NCI-H2227 treated with DMSO at 0.1 percent for 48 hours (cell line): ENCODE measurements at places on chromosomes 2 and 18.

DNA sequence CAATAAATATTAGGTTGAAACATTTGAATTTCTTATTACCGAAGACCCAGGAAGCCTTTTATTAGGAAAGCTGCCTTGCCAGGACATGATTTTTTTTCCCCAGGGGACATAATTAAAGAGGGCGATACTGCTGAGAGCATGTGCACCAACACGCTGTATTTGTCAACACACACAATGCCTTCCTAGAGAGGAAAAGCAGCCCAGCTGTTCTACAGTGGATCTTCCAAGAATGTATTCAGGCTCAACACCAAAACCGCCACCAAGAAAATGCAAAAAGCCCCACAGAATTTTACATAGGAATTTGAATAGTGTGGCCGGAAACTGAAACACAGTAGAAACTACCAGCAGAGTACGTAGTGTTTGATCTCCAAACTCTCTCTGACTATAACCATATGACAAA, 320.4 kb downstream of the DLGAP1 start:
- DNase-seq = no peak

GRCh38 chr2:162890690-162891311, 52.2 kb upstream of the KCNH7 start:
- peak; percentile 67 for DNase-seq

DNA sequence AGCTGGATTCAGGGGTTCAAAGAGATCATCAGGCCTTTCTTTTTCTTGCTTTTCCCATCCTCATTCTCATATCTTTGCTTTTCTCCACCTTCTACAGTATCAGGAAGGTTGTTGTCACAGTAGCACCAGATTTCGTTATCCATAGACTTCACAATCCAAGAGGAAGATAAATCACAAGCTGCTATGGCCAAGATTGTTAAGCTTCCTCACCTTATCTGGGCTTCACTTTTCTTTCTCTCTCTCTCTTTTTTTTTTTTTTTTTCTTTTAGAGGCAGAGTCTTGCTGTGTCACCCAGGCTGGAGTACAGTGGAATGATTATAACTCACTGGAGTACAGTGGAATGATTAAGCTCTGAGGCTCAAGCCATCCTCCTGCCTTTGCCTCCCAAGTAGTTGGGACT, 93.5 kb downstream of the TTC27 start:
- no peak for DNase-seq

DNA sequence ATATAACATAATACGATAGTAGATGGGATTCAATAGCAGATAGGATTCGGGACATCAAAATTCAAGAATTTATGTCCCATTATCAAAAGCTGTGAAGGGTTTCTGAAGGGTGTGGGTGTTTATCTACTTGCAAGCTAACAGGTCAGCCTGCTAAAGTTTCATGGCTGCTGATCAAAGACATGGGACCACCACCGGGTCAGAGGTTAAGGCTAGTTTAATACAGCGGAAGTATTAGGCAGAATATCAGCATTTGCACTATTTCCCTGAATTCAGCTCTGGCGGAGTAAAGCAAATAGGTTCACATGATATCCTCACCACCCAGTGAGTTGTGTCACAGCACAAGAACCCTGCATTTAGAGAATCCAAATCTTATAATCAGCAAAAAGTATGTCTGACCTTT, 82.5 kb downstream of the DSEL start:
- DNase-seq = no peak

- no peak for DNase-seq
Measured at GRCh38 chr18:50644807-50645206, 84.9 kb downstream of the MAPK4 start.

DNA sequence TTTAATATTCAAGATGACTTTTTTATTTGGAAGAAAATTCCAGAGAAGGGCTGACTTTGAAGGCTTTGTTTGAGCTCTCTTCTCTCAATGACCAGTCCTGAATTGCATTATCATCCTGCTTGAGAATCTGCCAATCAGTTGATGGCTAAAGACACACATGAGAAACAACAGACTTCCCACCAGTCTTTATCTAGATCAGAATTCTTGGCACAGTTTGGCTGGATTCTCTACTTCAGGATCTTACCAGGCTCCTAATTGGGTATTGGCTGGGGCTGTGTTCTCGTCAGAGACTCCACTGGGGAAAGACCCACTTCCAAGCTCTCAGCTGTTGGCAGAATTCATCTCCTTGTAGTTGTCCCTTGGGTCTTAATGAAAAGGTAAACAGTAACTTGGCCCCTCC, 86.0 kb downstream of the WDSUB1 start:
- no peak for DNase-seq

- no peak for DNase-seq
Measured at GRCh38 chr18:59271606-59272220, 1.5 kb downstream of the RAX start.

- DNase-seq = no peak
Measured at GRCh38 chr18:74204526-74205152, 56.3 kb downstream of the TIMM21 start.

GRCh38 chr2:105781274-105781978, 36.7 kb downstream of the NCK2 start:
- no peak for DNase-seq

DNA sequence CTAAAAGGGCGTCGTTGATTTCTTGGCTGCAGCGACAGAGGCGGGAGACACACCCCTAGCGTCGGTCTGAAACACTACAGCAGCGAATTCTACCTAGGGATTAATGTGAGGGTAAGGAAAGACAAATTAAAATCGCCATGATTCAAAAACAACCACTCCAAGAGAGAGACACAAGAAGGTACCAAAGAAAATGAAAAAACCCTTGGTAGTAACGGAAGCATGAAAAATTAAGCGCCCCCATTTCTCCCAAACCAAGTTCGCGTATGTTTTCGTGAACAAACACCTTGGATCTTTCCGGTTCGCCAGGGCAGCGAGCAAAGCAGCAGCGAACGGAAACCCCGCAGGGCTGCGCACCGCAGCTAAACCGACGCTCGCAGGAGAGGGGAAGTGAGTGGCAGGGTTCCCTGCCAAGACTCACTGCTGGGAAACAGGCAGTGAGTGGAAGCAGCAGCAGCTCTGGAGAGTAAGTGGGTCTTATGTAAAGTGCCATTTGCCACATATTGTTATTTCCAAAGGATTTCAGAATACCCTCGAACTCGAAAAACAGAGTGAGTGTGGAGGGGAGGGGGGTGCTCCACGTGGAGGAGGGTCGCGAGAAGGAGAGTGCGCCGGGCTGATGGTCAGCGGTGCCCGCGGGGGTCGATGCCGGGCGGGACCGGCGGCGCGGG, 1.0 kb downstream of the PPP3R1 start:
- DNase-seq = peak; percentile 86

- DNase-seq = no peak
Measured at GRCh38 chr2:86082756-86083155, 22.9 kb downstream of the POLR1A start.

DNA sequence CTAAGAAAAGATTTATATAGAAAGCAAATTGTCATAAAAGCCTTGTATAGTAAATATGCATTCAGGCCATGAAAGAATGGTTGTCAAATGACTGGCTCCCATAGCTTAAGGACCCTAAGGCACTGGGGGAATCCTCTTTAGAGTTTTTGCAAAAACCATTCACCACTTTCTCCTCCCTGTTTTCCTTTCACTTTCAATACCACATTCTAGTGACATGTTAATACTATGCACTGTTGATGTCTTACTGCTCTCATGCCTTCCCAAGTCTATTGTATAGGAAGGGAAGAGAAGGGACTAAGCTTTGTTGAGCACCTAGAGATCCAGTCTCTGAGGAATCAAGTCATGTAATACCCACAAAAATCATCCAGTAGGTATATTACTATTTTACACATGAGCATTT, 383.0 kb upstream of the LRRTM1 start:
- DNase-seq = no peak

DNA sequence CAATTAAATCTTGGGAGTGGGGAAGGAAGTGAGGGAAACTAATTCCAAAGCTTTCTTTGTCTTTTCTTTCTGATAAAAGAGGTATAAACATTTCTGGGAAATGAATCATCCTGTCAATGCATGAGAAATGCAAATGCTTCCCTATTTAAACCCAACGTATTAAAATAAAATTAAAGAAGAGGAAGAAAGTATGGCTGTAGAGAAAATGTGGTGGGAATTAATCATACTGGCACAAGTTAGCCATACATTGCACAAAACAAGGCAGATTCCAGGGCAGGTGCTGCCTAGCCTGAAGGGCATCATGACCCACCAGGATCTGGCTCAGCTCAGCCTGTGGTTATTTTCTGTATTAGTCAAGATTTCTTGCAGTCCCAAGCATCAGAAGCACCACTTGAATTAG, 338.0 kb downstream of the NYAP2 start:
- no peak for DNase-seq

DNA sequence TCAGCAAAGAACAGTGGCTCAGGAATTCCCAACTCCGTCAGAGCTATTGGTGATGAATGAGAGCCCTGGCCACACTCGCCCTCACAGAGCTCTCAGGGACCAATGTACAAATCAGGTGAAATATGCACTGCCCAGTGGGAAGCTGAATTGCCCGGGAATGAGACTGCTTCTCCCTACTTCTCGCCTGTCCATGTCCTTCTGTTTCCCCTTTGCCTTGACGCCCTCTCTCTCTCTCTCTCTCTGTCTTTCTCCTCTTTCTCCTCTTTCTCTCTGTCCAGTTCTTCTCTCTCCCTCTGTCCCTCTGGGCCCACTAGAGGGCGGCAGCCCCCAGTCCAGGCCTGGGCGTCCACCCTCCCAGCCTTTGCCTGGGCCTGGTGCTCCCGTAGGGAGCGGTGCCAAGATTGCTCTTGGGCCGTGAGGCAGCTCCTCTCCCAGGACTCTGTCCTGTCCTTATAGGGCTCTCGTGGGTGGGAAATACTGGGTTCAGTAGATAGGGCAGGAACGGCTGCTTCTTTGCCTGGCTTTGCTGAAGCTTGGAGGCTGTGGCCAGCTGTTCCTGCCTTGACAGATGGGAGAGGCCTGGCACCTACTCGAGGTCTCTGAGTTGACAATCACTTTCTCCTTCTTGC, 28.4 kb upstream of the PUM2 start:
- DNase-seq = peak; percentile 34

DNA sequence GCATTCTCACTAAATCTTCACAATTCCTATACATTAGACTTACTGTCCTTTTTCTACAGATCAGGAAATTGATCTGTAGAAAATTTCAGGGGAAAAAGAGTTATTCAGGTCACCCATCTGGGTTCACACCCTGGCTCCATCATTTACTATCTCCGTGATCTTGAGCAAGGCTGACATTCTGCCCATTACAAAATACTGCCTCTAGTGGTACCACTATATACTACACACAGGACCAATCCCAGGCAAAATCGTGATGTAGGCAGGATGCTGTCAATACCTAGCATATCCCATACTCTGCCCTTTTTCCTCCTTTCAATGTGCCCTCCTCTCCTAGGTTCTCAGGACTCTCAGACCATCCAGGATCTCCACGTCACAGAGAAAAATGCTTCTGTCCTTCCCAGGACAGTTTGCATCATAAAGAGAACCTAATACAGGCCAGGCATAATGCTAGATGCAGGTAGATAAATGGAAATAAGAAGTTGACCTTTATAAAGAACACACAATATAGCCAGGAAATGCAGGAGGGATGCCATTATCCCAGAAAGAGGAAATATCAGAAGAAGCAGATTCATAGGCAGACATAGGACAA, 101.9 kb downstream of the CDH20 start:
- no peak for DNase-seq

GRCh38 chr2:11745613-11746375, 638 bp upstream of the LPIN1 start:
- DNase-seq = no peak

DNA sequence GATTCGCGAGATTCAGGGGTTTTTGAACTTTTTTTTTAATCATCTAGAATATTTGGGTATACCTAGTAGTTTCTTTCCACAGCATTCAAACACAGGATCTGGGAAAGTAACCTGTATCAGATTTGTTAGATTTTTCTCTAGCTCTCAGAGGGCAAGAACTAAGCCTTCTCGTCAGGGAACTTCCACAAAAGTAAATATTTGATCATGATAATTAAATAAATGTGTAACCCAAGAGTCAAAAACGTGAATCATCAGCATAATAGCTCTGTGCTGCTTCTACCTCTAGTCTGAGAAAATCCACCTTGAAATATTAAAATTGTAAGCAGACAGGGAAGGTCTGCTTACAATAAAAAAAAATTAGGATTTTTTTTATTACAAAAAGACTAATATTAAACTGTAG, 225.7 kb upstream of the SPOPL start:
- DNase-seq = no peak

GRCh38 chr2:156935616-156936015, 321.9 kb upstream of the GALNT5 start:
- DNase-seq = no peak

DNA sequence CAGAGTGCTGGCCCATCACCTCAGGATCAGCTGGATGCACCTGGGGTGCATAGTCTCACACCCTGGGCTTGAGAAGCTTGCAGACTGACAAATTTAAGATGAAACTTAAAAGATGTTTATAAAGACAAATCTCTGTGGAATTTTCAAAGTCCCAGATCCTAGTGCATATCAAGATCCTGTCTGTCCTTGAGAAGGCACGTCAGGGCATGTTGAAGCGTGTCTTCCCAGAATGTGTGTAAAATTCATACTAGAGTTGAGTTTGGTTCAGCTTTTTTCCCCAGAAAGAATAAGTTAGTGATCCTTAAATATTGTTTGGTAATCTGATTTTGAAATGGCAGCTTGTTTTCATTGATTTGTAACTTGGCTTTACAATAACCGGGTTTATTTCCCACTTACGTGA, 27.5 kb downstream of the INSIG2 start:
- DNase-seq = no peak

DNA sequence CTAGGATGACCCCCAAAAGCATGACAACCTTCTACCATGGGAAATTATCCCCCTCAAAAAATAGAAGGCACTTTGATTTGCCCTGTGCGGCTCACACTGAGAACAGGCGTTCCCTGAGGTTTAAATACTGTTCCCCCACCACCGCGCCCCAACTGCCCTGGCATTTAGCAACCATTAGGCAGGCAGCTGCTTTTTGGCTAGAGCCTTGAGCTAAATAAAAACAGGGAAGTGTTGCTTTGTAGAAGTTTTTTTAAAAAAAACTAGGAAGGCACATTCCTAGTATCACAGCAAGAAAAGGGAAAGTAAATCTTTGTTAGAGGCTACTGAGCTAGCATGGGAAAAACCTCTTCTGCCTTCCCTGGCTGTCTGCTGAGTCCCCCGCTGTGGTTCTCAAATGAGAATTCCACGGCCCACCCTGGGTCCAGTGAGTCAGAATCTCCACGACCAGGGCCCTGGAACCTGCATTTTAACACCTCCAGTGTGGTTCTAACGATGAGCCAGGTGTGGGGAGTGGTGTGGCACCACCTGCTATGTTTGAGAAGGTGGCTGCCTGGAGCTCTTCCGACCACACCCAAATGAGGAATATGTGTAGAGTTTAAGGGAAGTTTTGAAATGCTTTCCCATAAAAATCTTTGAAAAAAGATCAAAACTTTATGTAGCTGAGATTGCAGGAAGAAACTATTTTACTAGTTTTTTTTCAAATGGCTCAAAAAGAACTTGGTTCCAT, 66.4 kb downstream of the VIT start:
- no peak for DNase-seq

- no peak for DNase-seq
Measured at GRCh38 chr2:221205103-221205673, 366.9 kb downstream of the EPHA4 start.

GRCh38 chr18:3688690-3689089, 238.7 kb downstream of the TGIF1 start:
- DNase-seq = no peak
